AG08395 (cell line): ENCODE measurements at places on chromosomes 7 and 10.

DNA sequence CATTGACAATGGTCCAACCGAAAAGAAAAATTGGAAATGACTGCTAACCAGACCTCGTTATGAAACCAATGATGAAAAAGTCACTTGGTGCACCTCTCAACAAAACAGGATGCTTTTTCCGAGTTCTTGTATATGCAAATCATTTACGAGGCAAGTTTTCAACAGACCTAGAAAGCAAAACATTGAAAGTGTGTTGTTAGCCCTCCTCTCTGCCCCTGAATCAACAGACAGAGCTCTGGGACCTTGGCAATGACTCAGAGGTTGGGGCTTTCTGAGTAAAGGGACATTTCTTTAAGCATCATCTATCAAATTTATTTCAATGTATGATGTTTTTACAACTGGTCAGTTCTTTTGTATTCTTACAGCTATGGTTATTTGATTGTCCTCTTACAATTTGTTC lies 16.3 kb upstream of the DKK1 start:
- DNase-seq, result no peak

GRCh38 chr7:98252425-98253054 lies 508 bp upstream of the TECPR1 start:
- DNase-seq, result no peak

DNA sequence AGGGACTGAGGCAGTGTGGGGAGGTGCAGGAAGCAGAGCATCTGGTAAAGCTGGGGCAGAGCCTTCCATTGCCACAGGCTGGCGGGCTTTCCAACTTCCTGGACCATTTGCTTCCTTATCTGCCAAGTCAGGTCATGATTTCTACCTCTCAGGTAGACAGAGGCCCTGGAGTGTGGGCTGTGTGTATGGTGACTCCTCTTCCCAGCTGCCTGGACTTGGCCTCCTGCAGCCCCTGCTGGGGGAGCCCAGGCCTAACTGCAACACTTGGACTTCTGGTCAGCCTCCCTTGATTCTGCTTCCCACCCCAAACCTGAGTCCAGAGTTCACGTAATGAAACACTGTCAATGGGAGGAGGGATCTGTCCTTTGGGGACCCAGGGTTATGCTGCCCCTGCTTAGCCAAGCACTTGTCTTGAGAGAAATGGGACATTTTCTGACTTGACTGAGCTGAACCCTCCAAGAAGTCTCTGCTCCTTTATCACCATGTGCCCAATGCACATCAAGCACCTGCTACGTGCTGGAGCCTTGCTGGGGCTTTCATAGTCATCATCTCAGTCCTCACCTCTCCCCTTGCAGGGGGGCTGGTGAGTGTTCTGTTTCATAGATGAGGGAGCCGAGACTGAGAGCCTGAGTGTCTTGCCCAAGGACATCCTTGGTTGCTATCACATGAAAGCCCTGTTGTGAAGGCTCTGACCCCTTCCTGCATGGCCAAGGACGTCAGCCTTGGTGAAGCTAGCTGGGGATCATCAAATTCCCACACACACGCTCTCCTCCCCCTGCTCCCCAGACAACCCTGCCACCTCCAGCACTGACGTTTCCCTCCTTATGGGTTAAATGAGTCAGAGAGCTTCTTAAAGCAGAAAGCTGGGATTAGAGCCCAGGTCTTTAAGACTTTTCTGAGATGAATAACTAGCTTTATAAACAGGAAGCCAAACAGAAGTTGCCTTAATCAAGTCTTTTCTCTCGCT lies 3.4 kb downstream of the CLEC2L start:
- peak; percentile 91 for DNase-seq

DNA sequence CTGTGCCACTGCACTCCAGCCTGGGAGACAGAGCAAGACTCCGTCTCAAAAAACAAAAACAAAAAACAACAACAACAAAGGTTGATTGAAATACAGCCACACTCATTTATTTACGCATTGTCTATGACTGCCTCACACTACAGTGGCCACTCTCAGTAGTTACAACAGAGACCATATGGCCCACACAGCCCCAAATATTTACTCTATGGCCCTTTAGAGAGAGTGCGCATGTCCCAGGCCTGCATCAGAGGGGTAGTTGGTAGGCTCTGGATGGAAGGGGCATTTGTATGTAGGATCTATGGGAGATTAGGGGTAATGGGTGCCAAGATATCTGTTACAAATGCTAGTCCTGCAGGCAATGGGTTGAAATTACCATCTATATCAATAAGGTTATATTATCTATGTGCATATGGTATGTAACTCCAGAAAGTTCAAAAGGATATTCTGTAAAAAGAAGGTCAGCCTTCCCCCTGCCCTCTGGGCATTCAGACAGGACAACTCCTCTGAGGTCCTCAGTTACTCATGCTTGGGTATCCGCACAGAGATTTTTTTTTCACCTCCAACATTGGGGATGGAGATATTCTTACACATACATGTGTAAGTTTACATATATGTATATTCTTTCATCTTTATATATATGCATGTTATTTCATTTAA lies 56.3 kb downstream of the DENND2A start:
- no peak for DNase-seq

GRCh38 chr10:92432596-92432995 lies 141.3 kb downstream of the IDE start:
- no peak for DNase-seq
